Activated naive CD4-positive, alpha-beta T cell treated with anti-CD3 and anti-CD28 coated beads for 36 hours (primary cell): ENCODE measurements at places on chromosomes 5 and 9. TPM values are rescaled to one million over a fixed set of nuclear protein-coding genes. Genes with fewer than 3 reads are reported as not detected.

Gene ICE1
- 19.1 TPM for total RNA-seq

Gene ACTBL2
- not detected for total RNA-seq

Gene FUT7
- total RNA-seq: not detected

Gene OR1Q1
- total RNA-seq: not detected
